ENCODE measurements at places on chromosomes 2 and 18.

DNA sequence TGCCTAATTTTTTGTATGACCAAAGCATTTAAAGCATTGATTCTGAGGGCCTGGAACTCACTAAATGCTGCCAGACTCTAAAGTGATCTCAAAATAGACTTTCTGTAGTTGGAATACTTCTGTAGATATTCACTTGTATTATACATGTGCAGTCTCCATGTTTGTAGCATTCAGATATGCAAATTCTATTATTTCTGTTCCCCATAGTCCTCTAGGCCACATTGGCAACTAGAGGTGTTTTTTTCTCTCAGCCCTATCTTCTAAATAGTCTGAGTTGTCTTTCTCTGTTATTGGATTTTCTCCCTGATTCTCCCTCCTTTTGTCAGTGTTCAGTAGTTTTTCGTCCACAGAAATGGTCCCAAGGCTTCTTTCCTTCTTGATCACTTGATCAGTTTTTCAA lies 38.5 kb downstream of the ANKRD12 start:
- DNase-seq = no peak

GRCh38 chr2:163345795-163346573 lies 389.8 kb downstream of the FIGN start:
- DNase-seq = no peak

DNA sequence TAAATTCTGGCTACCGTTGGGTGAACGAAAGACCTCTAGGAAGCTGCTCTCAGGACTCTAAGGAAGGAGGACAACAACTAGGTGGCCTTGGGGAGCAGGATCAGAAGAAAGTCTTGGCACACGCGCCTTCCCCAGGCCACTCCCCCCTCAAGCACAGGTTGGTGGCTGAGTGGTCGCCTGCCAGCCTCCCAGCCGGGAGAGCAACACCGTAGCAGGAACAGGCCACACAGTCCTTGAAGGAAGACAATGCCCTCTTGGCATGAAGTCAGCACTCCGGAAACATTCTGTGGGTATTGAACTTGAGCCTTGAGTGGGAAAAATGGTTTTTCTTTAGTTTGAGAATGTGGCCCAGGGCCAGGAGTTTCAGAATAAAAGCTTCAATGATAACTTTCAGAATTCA lies 87.4 kb upstream of the AGAP1 start:
- DNase-seq = no peak

DNA sequence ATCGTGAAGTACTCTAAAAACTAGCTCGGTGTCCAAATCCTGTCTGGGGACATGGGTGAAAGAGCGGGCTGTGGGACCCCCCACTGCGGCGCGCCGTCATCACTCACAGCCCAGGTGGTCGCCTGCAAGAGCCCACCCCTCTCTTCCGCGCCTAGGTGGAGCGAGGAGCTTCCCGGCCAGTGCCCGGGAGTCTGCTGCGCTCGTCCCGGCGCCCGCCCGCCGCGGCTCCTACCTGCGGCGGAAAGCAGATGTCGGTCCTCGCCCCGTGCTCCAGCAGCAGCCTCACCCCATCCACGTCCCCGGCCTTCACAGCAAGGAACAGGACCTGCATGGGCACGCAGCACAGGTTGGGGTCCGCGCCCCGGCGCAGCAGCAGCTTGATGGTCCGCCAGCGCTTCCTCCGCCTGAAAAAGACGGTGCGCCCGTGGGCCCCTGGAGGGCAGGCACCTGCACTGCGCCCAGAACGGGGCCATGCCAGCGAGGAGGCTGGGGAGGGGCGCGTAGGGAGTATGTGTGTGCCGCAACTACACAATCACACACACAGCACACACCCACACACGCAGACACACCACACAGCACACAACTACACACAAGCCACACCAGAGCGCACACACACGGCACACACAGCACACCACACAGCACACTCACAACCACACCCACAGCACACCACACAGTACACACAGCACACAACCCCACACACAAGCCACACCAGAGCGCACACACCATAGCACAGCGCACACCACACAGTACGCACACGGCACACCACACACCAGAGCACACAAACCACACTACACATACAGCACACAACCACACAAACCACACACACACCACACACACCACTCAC lies 37.4 kb downstream of the ANKMY1 start:
- DNase-seq = no peak

GRCh38 chr2:9100080-9100876 lies 96.8 kb upstream of the MBOAT2 start:
- no peak for DNase-seq

DNA sequence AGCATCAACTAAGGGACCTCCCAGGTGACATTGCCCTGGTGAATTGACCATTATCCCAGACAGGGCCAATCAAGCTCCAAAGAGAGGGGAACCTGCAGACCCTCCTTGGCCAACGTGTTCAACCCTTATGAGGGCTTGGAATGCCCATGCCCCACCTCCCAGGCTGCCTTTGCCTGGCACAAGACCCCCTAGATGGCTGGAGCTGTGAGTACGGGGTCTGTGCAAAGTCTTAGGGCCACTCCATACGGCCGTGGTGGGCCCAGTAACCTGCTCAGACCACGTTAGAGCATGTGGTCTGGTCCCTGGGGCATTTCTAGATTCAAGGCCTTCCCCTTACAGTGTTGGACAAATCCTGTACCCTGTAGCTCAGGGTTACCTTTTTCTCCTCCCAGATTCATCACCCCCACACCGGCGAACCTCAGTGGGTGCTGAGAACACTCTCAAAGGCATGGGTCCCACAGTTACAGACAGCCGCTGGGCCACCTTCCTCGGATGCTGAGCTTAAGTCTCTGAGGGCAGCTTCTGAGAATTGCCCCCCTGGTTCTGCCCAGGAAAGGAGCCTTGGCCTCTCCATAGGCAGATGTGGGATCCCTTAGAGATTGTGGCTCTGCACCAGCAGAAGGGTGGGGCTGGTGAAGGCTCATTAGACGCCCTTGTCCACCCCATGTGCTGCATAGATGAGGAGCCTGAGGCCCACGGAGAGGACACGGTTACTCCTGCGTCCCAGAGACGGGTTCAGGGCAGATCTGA lies 18.3 kb upstream of the KCNK3 start:
- no peak for DNase-seq

DNA sequence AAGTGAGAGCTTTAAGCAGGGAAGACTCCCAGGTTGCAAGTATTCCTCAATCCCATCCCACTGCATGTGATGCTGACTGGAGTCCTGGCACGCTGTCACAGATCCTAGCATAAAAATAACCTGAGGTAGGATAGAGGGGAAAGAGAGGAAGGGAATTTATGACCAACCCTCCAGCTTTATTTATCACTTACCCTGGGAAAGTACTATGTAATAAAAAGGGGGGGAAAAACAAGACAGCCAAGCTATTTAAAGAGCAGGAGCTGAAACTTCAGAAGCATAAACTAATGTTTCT lies 122.2 kb downstream of the SLC8A1 start:
- DNase-seq = no peak

DNA sequence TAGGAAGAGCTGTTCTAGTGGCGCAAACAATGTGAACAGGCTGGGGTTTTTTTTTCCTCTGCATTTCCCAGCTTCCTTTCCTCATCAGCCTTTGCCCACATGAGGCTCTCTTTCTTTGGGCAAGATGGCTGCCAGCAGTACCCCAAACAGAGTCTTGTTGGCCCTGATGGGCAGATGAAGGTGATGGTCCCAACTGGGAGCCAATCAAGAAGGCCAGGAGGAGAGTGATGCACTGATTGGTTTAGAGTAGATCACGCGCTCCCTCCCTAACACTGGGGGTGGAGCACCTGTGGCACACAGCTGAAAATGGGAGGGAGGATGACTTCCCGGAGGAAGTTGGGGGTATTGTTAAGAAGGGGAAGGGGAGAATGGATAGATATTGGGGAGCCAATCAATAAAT lies 96.3 kb upstream of the FZD7 start:
- no peak for DNase-seq

DNA sequence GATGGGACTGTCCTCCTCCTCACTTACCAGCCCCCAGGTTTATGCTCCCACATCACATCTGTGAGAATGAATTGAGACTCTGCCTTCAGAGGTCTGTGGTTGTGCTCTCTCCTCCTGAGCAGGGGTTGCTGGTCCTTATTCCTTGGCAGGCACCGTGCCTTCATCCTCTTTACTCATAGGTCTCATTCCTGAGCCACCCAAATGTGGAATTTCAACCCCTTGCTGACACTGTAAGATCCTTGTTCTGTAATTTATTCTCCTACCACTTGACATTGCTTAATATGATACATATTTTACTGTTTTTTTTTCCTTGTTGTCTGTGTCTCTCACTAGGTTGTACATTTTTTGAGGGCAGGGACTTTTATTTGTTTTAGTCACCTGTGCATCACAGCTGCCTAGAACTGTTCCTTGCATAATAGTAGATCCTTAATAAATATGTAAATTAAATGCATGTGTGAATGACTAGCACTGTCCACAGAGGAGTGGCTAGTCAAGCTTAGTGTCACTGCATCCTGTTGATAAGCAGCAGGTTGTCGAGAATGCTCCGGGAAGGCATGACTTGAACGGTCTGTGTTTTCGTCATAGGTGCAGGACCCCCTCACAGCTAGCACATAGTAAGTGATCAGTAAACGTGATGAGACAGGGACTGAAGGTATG lies 180.6 kb downstream of the ZNF407 start:
- DNase-seq = no peak

DNA sequence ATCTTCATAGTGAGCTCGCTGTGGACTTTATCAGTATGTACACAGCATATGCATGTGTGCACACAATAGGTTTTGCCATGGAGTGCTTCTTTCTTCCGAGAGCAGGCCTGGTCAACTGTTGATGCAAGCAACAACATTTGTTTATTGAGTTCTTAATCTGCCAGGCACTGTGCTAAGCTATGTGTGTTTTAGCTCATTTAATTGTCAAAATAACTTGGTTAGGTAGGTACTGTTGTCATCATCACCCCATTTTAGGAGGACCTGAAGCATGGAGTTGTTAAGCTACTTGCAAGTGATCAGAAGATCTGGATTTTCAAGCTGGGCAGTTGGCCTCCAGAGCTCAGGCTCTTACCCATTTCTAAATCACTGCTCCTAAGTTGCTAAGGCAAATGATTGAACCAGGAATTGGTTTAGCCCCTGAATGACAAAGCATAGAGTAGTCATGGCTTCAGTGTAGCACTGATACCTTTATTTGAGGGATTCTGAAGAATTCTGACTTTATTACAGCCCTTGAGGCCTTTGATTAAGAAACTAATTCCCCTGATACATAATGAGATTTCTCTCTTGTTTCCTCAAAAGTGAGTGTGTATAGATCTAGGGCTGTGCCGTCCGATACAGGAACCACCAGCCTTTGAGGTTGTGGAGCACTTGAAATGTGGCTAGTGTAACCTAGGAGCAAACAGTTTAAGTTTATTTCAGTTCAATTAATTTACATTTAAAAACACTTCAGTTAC lies 132.9 kb downstream of the FMNL2 start:
- no peak for DNase-seq

GRCh38 chr2:233480490-233481202 lies 85.9 kb downstream of the USP40 start:
- DNase-seq = no peak

GRCh38 chr2:53610260-53610659 lies 157.3 kb upstream of the CHAC2 start:
- DNase-seq = no peak

- DNase-seq = no peak
Measured at GRCh38 chr2:79831961-79832360, 319.1 kb downstream of the CTNNA2 start.

GRCh38 chr18:68429841-68430240 lies 285.1 kb downstream of the TMX3 start:
- DNase-seq = no peak

DNA sequence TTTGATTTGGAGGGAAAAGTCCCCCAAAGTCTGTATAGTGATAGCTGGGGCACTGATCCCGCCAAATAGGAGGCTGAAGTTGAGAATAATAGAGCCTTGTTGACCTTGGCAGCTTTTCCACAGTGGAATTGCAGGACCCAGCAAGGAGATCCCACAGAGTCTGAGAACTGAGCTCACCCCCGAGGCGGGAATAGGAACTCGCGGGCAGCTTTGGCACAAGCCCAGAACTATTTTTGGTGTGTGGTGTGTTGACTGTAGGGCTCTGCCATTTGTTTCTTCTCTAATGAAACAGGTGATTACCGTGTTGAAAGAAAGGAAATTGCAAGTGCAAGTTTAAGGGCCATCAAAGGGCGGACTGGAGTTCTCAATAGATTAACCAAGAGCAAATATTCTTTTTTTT lies 34.0 kb downstream of the SH3RF3 start:
- DNase-seq = no peak

DNA sequence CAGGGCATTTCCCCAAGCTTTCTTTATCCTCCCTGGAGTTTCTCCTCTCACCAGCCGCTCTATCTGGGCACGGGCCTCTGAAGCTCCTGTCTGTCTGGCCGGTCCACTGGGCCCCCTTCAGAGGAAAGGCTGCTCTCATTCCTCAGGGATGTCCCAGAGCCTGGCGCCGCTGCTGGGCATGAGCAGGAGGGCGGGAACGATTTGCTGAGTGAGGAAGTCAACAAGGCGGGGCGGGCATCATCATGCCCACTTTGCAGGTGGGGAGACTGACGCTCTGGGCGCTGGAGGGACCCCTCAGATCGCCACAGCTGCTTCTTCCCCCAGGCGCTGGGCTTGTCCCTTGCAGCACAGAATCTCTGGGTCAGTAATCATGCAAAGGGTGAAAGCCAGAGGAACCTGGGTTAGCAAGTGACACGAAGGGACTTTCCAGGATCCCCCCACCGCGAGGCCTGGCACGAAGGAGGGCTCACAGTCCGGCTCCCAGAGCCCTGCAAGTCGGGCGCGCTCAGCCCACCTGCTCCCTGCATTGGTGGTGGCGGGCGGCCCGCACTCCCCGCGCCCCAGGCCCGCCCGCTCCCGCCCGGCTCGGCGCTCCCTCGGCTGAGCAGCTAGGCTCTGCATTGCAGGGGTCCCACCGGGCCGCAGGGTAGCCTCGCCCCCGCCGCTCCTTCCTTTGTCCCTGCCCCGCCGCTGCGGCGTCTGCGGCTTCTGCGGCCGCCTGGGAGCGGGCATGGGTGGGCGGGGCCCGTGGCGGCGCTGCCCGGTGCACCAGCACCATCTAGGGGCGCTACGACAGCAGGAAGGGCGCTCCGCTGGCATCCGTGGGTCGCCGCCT lies 157.8 kb downstream of the CYRIA start:
- DNase-seq = no peak

- no peak for DNase-seq
Measured at GRCh38 chr2:156756516-156756915, 320.3 kb downstream of the GPD2 start.

DNA sequence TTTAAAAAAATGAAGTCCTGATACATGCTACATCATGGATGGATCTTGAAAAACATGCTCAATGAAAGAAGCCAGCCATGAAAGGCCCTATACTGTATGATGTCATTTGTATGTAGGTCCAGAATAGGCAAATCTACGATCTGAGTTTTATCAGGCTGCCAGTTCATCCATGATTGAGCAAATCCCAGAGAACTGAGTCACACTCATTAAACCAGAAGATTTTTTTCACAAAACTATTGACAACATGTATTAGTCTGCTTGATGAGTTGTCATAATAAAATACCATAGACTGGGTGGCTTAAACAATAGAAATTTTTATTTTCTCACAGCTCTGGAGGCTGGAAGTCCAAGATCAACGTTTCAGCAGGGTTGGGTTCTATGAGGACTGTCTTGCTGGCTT lies 130.7 kb downstream of the MREG start:
- DNase-seq = no peak

- DNase-seq = no peak
Measured at GRCh38 chr18:37537868-37538525, 27.6 kb downstream of the CELF4 start.

- no peak for DNase-seq
Measured at GRCh38 chr2:220120041-220120440, 492.6 kb downstream of the SLC4A3 start.
